Brain (organoid and tissue), 16 donors: ENCODE measurements at places on chromosomes 6 and 20.

DNA sequence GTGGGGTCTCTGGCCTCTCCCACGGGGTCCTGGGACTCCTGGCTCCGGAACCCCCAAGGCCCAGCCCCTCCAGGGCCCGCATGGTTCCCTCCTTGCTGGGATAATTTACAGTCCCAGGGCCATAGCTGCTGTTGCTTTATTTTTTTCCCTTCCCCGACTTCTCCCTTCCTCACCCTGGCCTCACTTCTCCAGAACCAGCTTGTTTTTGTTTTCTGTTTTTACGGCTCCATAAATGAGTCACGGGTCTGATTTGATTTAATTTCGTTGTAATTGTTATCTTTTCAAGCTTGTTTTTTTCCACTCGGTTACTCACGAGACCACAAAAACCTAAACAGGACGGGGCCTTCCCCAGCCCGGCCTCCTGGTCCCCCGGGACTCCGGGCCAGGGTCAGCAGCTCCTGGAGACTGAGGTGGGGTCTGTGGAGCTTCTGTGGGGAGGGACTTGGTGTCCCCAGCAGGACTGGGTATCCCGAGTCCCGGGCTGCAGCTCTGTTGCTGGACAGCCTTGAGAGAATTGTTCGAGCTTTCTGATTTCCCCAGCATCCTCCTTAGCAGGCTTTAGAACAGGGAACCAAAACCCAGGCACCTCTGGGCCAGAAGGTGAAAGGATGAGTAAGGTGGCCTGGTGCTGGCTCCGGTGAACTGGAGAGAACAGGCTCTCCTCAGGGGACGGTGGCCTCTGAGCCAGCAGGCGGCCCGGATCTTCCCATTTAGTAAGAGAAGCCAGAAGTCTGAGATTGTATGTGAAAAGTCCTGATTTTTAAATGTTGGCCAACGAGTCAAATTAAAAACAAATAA is 94.9 kb downstream of the CEBPB start:
- no peak for DNase-seq

- DNase-seq = peak; percentile 66
Measured at GRCh38 chr20:58001381-58001780, 227.1 kb downstream of the ANKRD60 start.

DNA sequence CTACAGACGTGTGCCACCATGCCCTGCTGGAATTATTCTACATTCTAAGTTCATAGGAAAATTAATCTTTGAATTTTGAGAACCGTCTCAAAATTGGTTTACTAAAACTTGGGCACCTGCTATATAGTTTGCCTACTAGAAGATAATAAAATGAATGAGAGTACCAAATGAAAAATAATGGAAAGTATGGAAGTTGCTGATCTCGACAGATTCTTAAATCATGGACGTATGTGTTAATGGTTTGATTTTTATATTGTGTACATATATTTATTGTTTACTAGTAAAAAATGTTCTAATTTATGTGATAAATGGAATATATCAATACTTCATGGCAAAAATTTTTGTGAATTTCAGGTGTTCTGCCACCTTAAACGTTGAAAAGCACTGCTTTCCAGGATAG is 60.0 kb downstream of the KIZ start:
- no peak for DNase-seq

DNA sequence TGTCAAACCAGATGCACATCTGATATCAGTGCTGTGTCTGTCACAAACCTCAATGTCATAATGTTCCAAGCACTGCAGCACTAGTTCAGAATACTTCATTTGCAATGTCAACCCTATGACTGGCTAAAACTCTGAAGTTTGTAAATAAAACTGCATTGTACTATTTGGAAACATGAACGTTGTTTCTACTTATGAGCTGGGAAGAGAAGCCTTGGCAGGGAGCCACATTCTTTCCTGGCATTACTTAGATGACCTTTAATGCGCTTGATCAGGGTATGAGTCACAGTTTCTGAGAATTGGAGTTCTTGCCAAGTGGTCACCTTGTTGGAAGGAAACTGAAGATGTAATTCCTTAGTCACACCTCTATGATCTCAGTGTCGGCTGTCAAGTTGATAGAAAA is 664.8 kb upstream of the MMS22L start:
- DNase-seq = peak; percentile 29

DNA sequence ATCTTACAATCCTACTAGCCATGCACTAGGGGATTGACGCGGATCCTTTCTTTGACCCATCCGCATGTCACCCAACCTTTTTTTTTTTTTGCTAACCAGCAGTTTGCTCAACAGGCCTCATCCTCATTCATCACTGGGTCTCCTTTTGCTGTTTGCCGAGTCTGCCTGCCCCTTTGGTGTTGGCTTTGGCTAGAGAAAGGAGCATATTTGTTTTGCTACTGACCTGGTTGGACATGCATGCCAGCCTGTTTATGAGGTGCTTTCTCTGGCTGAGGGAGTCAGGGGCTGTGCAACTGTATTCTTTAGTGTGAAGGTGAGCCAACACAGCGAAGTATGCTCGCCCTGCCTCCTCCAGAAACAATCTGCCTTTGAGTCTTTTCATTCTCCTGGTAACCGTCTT is 40.2 kb downstream of the E2F3 start:
- no peak for DNase-seq

DNA sequence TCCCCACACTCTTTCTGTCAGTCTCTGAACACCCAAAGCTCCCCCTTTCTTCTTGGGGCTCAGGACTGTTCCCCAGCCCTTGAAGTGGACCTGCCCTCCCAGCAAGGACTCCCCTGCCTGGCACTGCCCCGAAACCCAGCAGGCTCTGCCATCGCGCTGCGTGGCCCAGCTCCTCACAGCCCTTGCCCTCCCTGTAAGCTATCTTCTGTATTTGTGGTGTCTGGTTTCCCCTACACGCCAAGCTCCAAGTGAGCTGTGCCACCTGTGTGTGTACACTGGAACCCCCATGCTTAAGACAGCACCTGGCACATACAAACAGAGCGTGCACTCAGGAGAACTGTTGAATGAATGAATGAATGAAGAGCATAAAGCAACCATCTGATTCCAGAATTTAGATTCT is 57.7 kb downstream of the TMEM242 start:
- no peak for DNase-seq

DNA sequence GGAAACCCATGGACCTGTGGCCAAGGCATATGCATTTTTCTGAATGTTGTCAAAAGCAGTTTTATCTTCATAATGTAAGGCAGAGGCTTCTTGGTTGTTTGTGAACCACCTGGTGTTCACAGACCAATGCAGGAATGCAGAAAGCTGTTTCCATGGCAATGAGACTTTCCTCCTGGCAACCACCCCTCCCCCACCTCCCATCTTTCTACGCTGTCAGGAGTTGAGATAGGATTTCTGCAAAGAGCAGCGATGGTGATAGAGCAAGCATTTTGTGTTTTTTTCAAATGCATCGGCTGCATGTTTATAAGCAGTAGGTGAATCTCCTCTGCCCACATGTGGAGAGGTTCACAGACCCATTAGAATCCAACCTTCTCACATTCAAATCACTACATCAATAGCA is 114.1 kb upstream of the SMLR1 start:
- DNase-seq = peak; percentile 94

- DNase-seq = no peak
Measured at GRCh38 chr20:7656687-7657467, 283.4 kb downstream of the HAO1 start.

- no peak for DNase-seq
Measured at GRCh38 chr6:170089963-170090362, 200.9 kb downstream of the DLL1 start.

DNA sequence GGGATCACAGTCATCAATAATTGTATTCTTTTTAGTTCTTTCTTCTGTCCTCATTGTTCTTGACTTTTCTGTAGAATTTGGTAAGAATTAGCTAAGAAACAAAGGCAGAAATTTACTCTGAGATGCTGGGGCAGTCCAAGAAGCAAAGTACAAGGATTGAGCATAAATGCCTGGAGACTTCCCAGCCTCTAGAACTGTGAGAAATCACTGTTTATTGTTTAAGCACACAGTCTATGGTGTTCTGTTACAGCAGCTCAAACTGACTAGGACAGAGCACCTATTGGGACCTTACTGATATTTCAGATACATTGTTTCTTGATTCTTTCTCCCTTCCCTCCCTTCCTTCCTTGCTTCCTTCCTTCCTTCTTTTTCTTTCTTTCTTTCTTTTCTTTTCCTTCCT is 192.7 kb upstream of the SLC35B3 start:
- no peak for DNase-seq

- DNase-seq = no peak
Measured at GRCh38 chr6:143652841-143653331, 24.9 kb upstream of the PHACTR2 start.

DNA sequence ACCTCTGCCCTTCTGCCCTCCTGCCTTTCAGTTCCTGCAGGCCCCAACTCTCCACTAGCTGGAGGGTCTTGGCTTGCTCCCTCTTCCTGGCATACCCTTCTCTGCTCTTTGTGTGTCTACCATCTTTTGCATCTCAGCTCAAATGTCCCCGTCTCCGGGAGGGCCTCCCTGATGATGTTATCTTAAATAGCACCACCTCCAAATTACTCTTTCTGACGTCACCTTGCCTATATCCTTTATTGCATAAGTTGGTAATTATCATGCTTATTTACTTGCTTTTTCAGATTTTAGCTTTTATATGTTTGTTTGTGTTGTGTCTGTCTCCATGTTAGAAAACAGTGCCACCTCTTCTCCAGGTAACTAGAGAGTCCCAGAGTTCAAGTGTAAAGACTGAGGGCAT is 36.0 kb upstream of the FYN start:
- DNase-seq = no peak

DNA sequence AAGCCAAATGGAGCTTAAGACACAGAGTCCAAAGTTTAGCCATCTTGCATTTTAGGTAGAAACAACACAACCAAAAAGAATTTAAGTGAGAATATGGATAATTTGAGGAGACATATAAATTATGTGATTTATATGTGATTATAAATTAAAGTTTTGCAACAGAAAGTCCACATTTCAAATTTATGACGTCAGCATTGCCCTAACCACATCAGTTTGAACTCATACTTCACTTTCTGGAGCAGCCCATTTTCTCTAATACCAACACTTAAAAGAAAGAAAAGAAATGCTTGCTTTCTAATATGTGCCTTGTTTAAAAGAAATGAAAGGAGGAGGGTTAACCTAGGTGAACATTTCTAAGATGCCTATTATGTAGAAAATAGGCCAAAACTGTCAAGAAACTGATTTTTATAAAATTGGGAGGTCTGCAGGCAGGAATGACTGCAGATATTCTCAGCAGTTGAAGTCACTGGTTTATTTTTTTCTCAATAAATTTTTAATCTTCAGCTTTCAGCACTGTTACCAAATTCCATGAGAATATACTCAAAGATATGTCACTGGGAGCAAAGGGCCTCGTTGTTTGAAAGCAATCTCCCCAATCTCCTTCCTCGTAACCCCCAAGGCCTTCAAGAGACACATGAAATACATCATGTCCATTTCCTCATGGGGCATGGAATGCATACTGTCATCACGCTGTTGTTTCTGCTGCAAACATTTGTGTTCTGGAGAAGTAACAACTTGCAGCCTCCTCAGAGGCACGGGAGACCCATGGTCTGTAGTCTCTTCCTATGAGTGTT is 137.8 kb downstream of the SOD2 start:
- no peak for DNase-seq

GRCh38 chr6:52399511-52400312 is 20.4 kb upstream of the EFHC1 start:
- peak; percentile 35 for DNase-seq

GRCh38 chr6:113588646-113589045 is 268.5 kb upstream of the MARCKS start:
- DNase-seq = no peak

DNA sequence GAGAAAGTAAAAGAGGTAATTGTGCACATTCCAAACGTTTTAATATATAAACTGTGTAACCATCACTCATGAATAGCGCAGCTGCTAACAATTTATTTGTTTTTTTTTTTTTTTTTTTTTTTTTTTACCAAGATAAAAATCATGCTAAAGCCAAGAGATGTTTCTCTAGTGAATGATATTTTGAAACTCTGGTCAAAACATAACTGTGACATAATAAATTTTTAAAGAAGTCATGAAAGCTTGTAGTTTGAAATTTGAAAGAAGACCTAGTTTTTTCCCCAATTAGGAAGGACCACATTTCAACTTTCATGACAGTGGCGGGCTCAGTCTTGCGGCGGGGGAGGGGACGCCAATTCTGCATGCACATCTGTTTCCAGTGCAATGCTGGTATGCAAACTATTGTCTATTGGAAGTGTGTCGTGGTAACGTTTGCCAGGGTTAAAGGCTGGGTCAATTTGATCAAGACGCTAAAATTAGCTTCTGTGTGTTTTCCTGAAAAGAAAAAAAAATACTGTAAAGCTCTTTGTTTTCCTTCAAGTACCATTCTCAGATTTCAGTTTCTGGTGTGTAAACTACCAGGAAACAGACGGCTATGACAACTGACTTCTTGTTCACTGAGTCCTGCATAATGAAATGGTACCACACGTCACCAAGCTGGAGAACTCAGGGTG is 211.9 kb downstream of the FOXC1 start:
- no peak for DNase-seq

GRCh38 chr6:168134560-168135201 is 55.7 kb upstream of the FRMD1 start:
- no peak for DNase-seq

- DNase-seq = no peak
Measured at GRCh38 chr6:14068133-14068532, 49.4 kb upstream of the CD83 start.

GRCh38 chr6:167742719-167743303 is 83.9 kb upstream of the AFDN start:
- DNase-seq = no peak

DNA sequence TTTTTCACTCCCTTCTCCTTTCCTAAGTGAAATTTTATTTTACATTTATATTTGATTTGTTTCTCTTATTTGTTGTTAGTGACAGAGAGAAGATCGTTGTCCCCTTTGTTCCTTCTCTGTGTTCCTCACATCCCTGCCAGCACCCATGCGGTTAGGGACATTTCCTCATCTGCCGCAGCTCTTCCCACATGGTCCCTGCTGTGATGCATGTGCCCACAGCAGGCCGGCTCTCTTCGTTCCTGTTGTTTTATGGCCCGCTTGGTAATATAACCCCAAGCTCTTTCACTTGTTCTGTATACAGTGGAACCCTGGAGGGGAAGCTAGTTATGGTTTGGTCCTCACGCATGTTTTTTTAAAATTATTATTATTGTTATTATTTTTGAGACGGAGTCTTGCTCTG is 23.6 kb downstream of the DTD1 start:
- no peak for DNase-seq

DNA sequence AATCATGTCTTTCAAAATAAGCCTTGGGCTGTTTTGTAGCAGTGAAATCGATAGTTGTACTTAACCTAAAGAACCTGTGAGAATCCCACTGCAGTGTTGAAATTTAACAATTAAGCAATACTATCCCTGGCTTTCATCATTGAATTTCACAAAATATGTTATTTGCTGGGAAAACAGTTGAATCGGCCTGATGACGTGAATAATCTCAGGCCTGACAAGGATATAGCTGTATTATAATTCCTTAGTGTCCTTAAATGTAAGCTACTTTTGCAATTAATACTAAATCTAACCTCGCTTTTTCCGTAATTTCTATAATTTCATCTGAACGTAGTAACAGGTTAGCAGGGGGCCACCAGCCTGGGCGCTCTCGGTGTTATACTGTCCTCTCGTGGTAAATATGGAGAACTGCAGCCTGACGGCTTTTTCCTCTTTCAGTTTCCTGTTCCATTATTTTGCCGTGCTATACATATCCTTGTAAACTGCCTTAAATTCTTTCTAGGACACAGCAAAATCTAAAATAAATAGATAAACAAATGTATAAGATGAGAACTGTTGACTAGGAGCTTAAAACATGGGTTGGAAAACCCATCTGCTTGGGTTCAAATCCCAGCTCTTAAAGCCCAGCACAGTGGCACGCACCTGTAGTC is 24.0 kb downstream of the MTFR2 start:
- peak; percentile 53 for DNase-seq
